NCI-H526 (cell line): ENCODE measurements at places on chromosomes 2 and 18.

GRCh38 chr2:237919593-237919992 lies 47.2 kb upstream of the UBE2F start:
- no peak for DNase-seq

GRCh38 chr2:37645362-37645761 lies 26.1 kb downstream of the CDC42EP3 start:
- DNase-seq = no peak

DNA sequence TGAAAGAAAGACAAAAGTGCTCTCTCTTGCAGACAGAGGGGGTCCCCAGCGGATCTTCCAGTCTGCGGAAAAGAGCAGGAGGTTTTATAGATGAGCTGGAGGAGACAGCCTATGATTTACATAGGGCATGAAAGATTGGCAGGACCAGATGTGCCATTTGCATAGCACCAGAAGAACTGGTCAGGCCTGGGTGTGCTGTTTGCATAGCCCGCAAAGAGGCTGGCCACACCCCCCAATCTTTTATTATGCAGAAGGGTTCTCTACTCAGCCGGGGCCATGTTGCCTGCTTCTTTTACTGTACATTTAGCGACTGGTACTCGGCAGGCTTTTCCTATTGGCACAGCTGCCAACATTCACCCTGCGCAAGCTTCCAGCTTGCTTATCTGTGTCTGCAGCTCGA lies 317.6 kb downstream of the GALR1 start:
- peak; percentile 88 for DNase-seq

DNA sequence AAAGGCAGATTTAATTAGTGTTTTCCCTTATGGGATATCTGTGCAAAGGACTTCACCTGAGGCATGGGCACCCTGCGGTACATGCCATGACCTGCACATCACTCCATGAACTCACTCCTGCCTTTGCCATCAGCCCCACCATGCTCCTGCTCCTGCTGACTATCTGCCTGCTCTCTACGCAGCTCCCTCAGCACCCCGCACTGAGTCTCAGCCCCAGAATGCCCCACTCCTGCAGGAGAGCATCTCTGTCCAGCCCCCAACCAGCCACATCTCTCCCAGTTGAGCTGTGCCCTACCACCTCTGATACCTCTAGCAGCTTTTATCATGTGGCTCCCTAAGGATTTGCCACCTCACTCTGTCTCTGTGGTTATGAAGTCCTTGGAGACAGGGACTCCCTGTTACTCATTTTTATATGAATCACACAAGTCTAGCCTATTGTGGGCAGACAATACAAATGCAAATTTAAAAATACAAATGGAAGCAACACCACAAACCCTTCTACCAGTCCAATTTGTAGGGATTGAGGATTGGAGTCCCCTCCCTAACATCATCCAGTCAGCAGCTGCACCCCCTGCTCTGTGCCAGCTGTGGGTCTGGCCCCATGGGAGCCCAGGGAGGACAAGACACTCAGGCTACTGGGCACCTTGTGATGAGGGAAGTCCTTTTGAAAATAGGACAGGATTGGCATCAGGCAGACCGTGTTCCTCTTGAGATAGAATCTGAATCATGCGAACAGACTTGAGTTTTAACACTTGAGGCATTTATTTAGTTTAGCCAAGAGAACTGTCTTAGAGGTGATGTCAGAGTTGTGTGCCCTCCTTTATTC lies 689.6 kb upstream of the HS6ST1 start:
- DNase-seq = no peak

GRCh38 chr2:205405194-205405593 lies 277.1 kb upstream of the NRP2 start:
- no peak for DNase-seq
